ENCODE measurements at places on chromosomes 1 and 21. TPM values are rescaled to one million over a fixed set of nuclear protein-coding genes. Genes with fewer than 3 reads are reported as not detected.

Gene NES
- total RNA-seq = 248 TPM

Gene PEX14
- 21.5 TPM for total RNA-seq

GRCh38 chr1:44531785-44532566, 126.9 kb downstream of the RNF220 start:
- H3K27ac ChIP-seq = no peak overlapping the region
- peaks cover 22% of the 10 kb centered on the region for H3K27me3 ChIP-seq
- H3K36me3 ChIP-seq = no peaks in the 10 kb centered on the region
- H3K4me1 ChIP-seq = peaks cover 21% of the 10 kb centered on the region

Gene MTARC1
- total RNA-seq = 28.3 TPM

DNA sequence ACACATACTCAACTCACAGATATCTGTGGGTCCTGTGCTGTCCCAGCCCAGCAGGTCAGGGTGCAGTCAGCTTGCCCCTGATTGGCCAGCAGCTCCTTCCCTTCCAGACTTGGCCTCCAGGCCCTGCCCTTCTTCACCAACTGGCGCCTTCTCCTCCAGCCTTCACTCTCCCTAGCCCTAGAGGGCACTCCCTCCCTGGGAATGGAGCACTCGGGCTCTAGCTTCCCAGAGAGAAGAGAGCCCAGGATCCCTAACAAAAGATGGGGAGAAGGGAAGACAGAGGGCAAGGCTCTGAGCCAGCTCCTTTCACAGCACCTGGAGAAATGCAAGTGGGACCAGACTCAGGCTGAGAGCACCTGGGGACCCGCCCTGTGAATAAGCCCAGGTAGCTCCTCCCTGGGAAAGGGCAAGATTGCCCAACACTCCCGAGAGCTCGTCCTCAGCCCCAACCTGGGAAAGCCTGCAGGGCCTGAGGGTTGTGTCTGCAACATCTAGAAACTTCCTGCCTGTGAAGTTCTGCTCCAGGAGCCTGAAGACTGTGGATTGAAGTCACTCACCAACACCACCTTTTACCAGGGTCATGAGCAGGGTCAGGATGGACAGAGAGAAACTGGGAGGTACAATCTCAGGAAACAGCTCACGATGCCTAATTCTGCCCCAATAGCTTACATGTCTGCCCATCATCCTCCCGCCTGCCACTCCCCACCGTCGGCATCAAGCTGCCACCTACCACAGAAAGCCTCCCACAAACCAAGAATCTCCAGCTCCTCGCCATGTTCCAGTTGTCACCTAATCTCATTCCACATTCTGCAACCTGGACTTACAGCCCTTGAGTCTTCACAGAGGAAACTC, at the start of gene PGLYRP4:
Gene PGLYRP4, minus strand, starts transcription at position 331 of the 852 bp plus-strand sequence. CDS start 909 bp downstream, outside the sequence.
- H3K27ac ChIP-seq = no peak within 1 kb of the TSS
- H3K36me3 ChIP-seq = no peaks in the 10 kb centered on the region
- no peak for DNase-seq
- H3K4me3 ChIP-seq = no peak within 1 kb of the TSS

DNA sequence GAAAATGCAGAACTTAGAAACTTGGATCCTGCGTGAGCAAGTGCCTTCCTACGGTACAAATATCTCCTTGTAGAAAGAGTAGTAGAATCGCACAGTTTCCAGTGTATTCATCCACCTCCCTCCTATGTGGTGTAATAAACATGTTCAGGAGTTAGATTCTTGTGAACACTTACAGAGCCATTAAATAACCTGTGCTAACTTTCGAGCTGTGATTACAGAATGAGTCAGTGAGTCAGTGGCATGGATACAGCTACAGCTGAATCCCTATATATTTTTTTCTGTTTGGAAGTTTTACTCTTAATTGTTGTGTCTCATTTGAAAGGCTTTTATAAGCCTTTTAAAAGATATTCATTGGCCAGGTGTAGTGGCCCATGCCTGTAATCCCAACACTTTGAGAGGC, 148.7 kb downstream of the EDEM3 start:
- no peak for DNase-seq
- no peak overlapping the region for H3K4me3 ChIP-seq
- no peaks in the 10 kb centered on the region for H3K27me3 ChIP-seq
- H3K27ac ChIP-seq = no peak overlapping the region

Gene GPR37L1
- 0.05 TPM for total RNA-seq

DNA sequence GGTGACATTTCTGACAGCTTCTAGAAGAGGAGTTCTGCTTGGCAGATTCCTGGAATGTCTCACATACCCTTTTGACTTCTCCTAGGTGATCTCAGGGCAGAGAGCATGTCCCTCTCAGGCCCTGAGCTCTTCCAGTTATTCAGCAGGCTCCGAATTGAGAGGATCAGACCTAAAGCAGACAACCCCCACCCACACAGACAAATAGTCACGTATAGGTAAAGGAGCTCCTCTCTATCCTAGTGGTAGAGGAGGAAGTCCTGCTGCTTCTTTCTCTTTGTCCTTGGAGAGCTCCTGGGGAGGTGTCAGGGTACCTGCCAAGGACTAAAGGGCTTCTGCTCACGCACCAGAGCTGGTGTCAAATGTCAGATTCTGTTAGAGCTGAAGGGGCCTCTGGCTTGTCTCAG, 128.1 kb downstream of the IER5 start:
- no peaks in the 10 kb centered on the region for H3K4me1 ChIP-seq
- no peak overlapping the region for H3K4me3 ChIP-seq
- DNase-seq = no peak
- H3K27me3 ChIP-seq = peaks cover 20% of the 10 kb centered on the region
- no peaks in the 10 kb centered on the region for H3K36me3 ChIP-seq
- no peak overlapping the region for H3K27ac ChIP-seq

DNA sequence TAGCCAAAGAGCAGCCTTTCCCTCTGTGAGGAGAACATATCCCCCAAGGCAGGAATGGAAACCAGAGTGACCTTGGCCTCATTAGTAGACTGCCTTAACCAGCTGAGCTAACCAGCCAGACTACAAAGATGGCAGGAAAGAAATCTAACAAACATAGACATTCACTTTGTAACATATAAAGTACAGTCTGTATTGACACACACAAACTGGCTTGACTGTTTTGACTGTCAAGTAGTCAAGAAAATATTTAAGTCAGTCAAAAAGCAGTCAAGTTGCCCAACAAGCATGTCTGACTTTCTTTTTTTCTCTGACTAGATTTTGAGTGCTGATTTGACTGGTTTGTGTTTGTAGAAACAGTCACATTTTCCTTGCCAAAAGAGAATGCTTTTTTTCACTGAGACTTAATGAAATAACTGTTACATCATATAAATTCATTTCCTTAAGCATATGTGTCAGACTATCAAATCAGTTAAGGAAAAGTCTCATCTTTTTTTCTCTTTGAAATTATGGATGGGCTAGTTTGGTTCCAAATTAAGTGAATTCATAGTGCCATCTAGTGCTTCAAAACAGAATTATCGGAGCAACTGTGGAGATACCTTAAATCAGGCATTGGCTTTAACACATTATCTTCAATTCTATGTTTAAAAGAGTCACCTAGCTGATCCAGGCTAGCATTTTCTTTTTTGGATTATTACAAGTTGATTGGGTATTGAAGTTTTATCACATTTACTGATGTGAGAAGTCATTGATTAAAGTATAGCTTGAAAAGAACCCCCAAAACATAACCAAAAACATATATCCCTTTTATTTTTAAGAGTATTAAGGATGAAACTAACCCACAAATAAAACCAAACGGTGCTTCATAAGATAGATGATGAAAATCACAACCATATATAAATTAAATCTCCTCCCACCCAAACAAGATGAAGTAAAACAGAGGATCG, 75.0 kb downstream of the ATP6V1G3 start:
- no peak overlapping the region for H3K4me3 ChIP-seq
- no peaks in the 10 kb centered on the region for H3K27me3 ChIP-seq
- no peaks in the 10 kb centered on the region for H3K4me1 ChIP-seq
- H3K36me3 ChIP-seq = no peaks in the 10 kb centered on the region
- no peak overlapping the region for H3K27ac ChIP-seq

Gene HES2
- total RNA-seq = not detected

GRCh38 chr1:112470966-112471365, 37.8 kb upstream of the WNT2B start:
- no peak overlapping the region for H3K27ac ChIP-seq
- no peaks in the 10 kb centered on the region for H3K36me3 ChIP-seq
- H3K27me3 ChIP-seq = peaks cover 5% of the 10 kb centered on the region

- H3K4me1 ChIP-seq = no peaks in the 10 kb centered on the region
- no peak for DNase-seq
- no peaks in the 10 kb centered on the region for H3K36me3 ChIP-seq
- no peaks in the 10 kb centered on the region for H3K27me3 ChIP-seq
- no peak overlapping the region for H3K27ac ChIP-seq
Measured at GRCh38 chr1:94279038-94279437, 41.7 kb upstream of the ARHGAP29 start.

DNA sequence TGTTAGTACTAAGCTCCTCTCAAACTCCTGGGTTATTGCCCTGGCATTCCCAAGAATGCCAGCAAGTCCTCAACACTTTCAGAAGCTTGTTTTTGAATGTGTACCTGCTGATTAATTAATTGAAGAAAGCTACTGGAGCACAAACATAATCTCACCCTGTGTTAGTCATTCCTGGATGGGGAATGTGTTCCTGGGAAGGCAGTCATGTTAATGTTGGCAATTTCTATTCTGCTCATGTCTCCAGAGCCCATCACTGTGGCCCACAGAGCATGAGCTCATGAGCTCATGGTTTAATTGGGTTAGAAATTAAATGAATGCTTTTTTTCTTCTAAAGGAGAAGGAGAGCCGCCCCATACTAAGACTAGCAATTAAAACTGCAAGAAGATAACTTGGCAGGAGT, 31.9 kb upstream of the KCNA3 start:
- no peak overlapping the region for H3K27ac ChIP-seq
- no peak for DNase-seq
- H3K4me3 ChIP-seq = no peak overlapping the region
- H3K4me1 ChIP-seq = no peaks in the 10 kb centered on the region

GRCh38 chr1:3399732-3400131, 54.7 kb upstream of the ARHGEF16 start:
- H3K27me3 ChIP-seq = peaks cover 22% of the 10 kb centered on the region
- peaks cover 14% of the 10 kb centered on the region for H3K4me1 ChIP-seq
- no peak overlapping the region for H3K4me3 ChIP-seq

GRCh38 chr1:77283701-77284425, 2.0 kb downstream of the AK5 start:
- no peak for DNase-seq
- no peak overlapping the region for H3K27ac ChIP-seq
- no peaks in the 10 kb centered on the region for H3K36me3 ChIP-seq
- H3K4me1 ChIP-seq = peaks cover 9% of the 10 kb centered on the region

- H3K36me3 ChIP-seq = peaks cover 3% of the 10 kb centered on the region
- H3K4me1 ChIP-seq = no peaks in the 10 kb centered on the region
- no peak for DNase-seq
- H3K27ac ChIP-seq = no peak overlapping the region
- H3K27me3 ChIP-seq = no peaks in the 10 kb centered on the region
Measured at GRCh38 chr1:172041102-172041501, 199.8 kb downstream of the DNM3 start.

- no peaks in the 10 kb centered on the region for H3K4me1 ChIP-seq
- no peaks in the 10 kb centered on the region for H3K36me3 ChIP-seq
- DNase-seq = no peak
- no peak overlapping the region for H3K4me3 ChIP-seq
- H3K27ac ChIP-seq = no peak overlapping the region
Measured at GRCh38 chr1:113353580-113353979, 36.7 kb upstream of the MAGI3 start.

- no peak overlapping the region for H3K4me3 ChIP-seq
- H3K27ac ChIP-seq = no peak overlapping the region
- no peak for DNase-seq
- no peaks in the 10 kb centered on the region for H3K27me3 ChIP-seq
- peaks cover 6% of the 10 kb centered on the region for H3K4me1 ChIP-seq
Measured at GRCh38 chr21:25806060-25806459, 71.3 kb downstream of the GABPA start.

Gene PLA2G2F
- not detected for total RNA-seq

DNA sequence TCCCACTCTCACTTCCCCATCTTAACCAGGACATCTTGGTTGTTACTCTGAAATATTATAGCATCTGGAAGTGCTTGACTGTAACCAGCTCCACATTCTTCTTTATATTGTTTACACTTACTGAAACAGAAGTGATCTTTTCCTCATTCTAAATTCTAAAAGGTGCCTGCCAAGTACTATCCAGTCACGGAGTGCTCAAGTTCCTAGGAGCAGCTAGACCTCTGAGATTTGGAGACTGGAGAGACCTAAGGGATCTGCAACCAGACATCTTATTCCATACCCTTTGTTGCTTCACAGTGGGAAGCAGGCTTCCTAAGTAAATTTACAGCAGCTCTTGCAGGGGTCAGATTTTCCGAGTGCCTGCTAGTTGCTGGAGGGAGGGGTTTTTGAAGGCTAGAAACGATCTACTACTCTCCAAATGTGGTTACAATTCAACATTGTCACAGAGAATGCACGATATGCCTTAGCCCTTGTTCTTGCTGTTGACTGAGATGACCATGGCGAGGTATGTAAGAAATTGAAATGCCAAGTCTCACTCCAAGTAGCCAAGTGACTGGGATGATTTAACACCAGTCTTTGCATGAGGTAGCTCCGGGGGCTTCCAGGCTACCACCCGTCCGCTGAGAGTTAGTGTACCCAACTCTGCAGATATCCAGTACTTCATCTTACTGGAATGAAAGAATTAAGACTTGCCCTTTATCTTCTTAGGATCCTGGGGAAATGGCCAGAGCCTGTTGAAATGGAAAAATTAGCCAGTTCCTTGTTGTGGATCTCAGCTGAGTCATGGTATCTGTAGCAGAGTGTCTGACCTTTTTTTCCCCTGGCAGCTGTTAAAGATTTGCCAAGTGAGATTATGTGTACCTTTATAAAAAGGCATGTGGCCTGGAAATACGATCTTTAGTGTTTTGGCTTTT, 150.8 kb downstream of the MAST2 start:
- no peaks in the 10 kb centered on the region for H3K4me1 ChIP-seq
- no peak for DNase-seq
- no peaks in the 10 kb centered on the region for H3K27me3 ChIP-seq

- H3K27ac ChIP-seq = no peak overlapping the region
- H3K4me1 ChIP-seq = no peaks in the 10 kb centered on the region
- H3K36me3 ChIP-seq = no peaks in the 10 kb centered on the region
Measured at GRCh38 chr1:35797380-35797779, 10.4 kb upstream of the AGO4 start.

DNA sequence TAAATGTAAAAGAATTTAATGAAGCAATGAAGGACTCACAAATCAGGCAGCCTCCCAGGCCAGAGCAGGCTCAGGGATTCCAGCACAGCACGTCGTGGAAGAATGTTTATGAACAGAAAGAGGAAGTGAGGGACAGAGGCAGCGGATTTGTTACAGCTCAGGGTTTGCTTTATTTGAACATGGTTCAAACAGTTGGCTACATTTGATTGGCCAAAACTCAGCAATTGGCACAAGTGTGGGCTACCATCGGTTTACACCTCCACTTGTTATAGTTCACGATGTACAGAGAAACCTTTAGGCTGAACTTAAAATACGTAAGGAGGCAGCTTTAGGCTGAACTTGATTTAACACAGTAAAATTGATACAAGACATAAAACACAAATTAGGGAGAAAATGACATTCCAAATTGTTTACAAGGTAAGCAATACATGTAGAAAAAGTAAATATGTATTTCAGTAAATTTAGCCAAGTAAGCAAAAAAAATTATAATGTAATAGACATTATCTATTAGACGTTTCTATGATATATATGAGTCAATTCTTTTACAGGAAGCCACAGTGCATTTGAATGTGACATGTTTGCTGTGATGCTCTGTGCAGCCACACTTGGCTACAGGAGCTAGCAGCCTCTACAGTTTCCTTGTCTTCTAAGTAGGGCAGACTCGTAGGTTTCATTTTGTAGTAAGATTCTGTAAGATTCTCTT, 126.5 kb downstream of the ADSS2 start:
- H3K27ac ChIP-seq = no peak overlapping the region
- no peak for DNase-seq
- H3K4me1 ChIP-seq = peaks cover 7% of the 10 kb centered on the region
- H3K27me3 ChIP-seq = no peaks in the 10 kb centered on the region
